ENCODE measurements at places on chromosomes 5 and 9. TPM values are rescaled to one million over a fixed set of nuclear protein-coding genes. Genes with fewer than 3 reads are reported as not detected.

ANKRD18B gene
- total RNA-seq: 2.2 TPM

GRCh38 chr9:84340535-84340934 lies at the start of gene SLC28A3:
TSS of gene SLC28A3 (minus strand) at chr9:84340758. CDS start at chr9:84340633, 125 bp downstream.
- no peaks in the 10 kb centered on the region for H3K27me3 ChIP-seq
- H3K36me3 ChIP-seq: no peaks in the 10 kb centered on the region
- no peaks in the 10 kb centered on the region for H3K4me1 ChIP-seq

DNA sequence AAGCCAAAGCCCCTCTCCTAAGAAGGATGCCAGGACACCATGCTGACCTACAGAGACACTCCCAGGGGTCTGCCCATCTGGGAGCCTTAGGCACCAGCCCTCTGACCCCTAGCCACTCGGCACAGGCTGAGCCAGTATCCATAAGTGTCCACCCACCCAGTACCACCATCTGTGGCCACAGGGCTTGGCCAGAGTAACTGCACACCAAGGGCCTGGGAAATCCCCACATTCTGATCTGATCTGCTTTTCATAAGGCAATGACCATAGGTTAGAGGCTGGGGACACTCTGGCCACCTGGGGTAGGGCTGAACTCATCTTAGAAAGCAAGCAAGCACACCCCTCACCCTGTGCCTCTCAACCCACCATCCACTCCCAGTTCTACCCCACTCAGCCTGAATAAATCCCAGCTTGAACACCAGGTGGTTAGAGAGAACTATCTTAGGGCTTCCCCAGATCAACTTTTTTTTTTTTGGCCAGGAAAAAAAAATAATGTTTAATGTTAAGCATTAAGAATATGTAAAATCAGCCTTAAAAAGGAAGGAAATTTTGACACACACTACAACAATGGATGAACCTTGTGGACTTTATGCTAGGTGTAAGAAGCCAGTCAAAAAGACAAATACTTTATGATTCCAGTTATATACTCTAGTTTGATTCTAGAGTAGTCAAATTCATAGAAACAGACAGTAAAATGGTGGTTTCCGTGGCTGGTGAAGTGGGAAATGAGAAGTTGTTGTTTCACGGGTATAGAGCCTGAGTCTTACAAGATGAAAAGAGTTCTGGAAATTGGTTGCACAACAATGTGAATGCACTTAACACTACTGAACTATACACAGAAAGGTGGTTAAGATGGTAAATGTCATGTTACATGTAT lies 6.2 kb downstream of the GNPDA1 start:
- peak overlapping the region; percentile 31 for H3K4me3 ChIP-seq
- H3K4me1 ChIP-seq: peaks cover 70% of the 10 kb centered on the region
- peak overlapping the region; percentile 89 for H3K27ac ChIP-seq
- H3K27me3 ChIP-seq: no peaks in the 10 kb centered on the region
- peak; percentile 85 for DNase-seq

UBE2QL1 gene
- not detected for total RNA-seq

CCDC152 gene
- total RNA-seq: 13.2 TPM

SV2C gene
- not detected for total RNA-seq

DNA sequence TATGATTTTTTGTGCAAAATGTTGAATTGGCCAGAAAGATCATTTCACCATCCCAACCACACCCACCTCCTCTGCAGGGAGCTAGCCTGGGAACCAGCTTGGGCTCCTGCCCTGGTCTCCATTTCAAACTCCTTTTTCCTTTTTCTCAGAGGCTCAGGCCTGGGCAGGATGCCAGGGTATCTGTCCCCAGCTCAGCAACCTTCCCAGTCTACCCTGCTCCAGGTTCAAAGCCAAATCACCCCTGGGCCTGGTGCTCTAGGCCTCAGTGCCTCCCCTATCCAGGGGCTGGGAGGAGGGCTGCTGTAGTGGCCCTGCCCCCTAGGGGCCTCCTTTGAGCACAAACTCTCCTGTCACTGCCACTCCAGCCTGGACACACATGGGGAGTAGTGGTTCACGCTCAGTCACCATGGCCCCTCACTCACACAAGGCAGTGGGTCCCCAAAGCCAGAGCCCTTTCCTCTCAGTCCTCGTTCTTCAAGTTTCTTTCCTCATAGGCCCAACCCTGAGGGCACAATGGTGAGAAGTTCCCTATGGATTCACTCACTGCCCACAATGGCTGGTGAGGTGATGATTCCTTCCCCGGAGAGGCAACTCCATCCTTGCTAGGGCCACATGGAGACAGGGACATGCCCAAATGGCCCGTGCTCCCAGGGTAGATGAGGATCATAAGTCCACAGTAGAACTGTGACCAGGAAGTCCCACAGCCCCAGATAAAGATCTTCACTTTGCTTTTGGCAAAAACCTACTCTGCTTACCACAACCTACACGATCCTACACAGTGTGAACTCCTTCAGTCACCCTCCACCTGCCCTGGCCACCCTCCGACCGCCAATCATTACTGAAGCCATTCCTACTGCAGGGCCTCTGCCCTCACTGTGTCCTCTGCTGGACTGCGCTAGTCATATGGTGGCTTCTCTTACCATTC lies 1.6 kb upstream of the ST6GALNAC4 start:
- peaks cover 44% of the 10 kb centered on the region for H3K4me1 ChIP-seq
- peak overlapping the region; percentile 3 for H3K27ac ChIP-seq
- no peak overlapping the region for H3K4me3 ChIP-seq
- DNase-seq: peak; percentile 43
- H3K27me3 ChIP-seq: no peaks in the 10 kb centered on the region
- H3K36me3 ChIP-seq: peaks cover 3% of the 10 kb centered on the region

IL5 gene
- total RNA-seq: 0.69 TPM

DNA sequence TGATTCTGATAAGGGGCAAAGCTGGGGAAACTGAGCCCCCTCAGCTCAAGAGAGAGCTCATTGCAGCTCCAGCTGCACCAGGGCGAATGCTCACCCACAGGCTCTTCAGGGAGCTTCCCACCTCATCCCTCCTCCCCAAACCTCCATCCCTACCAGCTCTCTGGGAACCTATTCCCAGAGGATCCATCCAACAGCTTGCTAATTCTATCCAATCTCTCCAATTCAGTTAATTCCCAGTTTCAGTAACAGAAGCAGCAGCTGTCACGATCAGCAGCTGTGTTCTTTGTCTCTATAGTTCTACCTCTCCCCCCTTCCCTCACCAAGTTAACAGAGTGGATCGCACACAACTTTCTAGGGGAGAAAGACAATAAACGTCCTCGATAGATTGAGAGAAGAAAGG lies 135.5 kb upstream of the EFNA5 start:
- no peaks in the 10 kb centered on the region for H3K27me3 ChIP-seq
- no peak overlapping the region for H3K4me3 ChIP-seq
- no peaks in the 10 kb centered on the region for H3K36me3 ChIP-seq
- DNase-seq: no peak

- no peaks in the 10 kb centered on the region for H3K27me3 ChIP-seq
- peaks cover 52% of the 10 kb centered on the region for H3K36me3 ChIP-seq
- H3K4me1 ChIP-seq: peaks cover 26% of the 10 kb centered on the region
- no peak for DNase-seq
- H3K4me3 ChIP-seq: no peak overlapping the region
Measured at GRCh38 chr5:77697692-77698091, 59.2 kb upstream of the OTP start.

CCNJL gene
- total RNA-seq: not detected

Measured in activated CD4-positive, alpha-beta T cell treated with anti-CD3 and anti-CD28 coated beads for 36 hours (primary cell).